Regular cardiac myocyte (primary cell): ENCODE measurements at places on chromosomes 4 and X. TPM values are rescaled to one million over a fixed set of nuclear protein-coding genes. Genes with fewer than 3 reads are reported as not detected.

CCSER1 gene
- under 0.01 TPM in 1 of 2 replicates, not detected in the other for total RNA-seq

UCP1 gene
- total RNA-seq = not detected in 2 replicates

PNCK gene
- total RNA-seq = under 0.01 and 0.85 TPM in 2 replicates

CENPVL2 gene
- total RNA-seq = not detected in 2 replicates

SCML2 gene
- 0.56 and 1.3 TPM in 2 replicates for total RNA-seq
